ENCODE measurements at places on chromosomes 5 and 9. TPM values are rescaled to one million over a fixed set of nuclear protein-coding genes. Genes with fewer than 3 reads are reported as not detected.

The PPIC gene
- not detected for total RNA-seq

The C1QTNF3 gene
- 2.6 TPM for total RNA-seq

The SH3RF2 gene
- 0.12 TPM for total RNA-seq

The ARID3C gene
- 0.14 TPM for total RNA-seq

The IL7R gene
- total RNA-seq, result 169 TPM

The LECT2 gene
- total RNA-seq, result not detected

The PTRH1 gene
- total RNA-seq, result 22.7 TPM

Measured in activated CD4-positive, alpha-beta memory T cell treated with anti-CD3 and anti-CD28 coated beads for 36 hours (primary cell).